ENCODE measurements at places on chromosomes 1 and 21.

GRCh38 chr1:12333036-12333785, 103.4 kb downstream of the VPS13D start:
- no peak for DNase-seq

- DNase-seq, result no peak
Observed at GRCh38 chr21:42552407-42553336, 39.0 kb downstream of the SLC37A1 start.

- DNase-seq, result no peak
Observed at GRCh38 chr1:94658221-94658620, 116.7 kb upstream of the F3 start.

- DNase-seq, result peak; percentile 70
Observed at GRCh38 chr1:201882665-201883132, 6.0 kb upstream of the SHISA4 start.

DNA sequence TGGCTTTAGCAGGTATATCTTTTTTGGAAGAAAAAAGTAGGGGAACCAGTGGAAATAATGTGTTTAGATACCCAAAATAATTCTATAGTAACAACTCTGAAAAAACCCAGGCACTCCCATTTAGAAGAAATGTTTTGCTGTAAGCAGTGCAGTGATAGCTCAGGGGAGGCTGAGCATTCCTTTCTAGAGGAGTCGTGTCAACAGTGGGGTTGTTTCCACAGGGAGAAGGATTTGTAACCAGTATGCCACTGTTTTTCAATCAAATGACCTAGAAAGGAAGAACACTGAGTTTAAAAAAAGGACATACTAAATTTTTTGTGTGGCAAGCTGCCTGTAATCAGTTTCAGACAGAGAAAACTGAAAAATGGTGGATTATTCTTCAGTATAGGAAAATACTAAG, 2.4 kb downstream of the PGD start:
- DNase-seq, result no peak

DNA sequence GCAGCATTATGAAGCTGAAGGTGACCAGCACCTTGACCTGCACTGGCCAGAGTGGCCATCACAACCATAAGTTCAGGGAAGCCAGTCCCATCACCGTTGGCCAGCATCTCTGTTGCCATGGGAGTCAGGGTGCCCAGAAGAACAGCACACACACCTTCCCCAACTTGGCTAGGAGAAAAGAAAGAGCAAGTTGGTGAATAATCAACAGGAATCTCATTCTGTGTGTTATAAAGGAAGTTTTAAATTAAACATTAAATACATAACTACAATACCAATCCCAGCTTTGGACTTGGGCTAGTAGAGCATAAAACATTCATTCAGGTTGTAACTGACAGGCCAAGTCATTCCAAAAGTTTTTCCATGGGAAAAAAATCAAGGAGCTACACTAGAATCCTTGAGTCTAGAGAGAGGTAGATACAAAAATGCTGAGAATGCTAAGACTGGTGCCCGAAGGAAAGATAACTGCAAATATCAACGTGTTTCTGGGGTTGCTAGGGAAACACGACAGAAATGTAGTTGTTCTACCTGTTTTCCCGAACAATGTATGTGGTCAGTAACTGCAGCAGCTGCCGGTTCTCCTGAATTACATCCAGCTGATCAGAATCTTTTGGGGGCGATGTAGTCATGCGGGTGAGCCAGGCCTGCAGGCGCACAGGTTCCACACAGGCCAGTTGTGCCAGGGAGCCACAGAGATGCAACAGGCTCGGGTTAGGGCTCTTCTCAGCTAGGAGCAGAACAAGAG, 45.6 kb downstream of the UBR4 start:
- DNase-seq, result no peak

GRCh38 chr1:27934818-27935549, at the start of gene SMPDL3B:
Gene SMPDL3B, plus strand, starts transcription at chr1:27935000. Its CDS starts 184 bp downstream, at chr1:27935184.
- no peak for DNase-seq

- DNase-seq, result no peak
Observed at GRCh38 chr1:216502528-216503162, 79.4 kb upstream of the USH2A start.

DNA sequence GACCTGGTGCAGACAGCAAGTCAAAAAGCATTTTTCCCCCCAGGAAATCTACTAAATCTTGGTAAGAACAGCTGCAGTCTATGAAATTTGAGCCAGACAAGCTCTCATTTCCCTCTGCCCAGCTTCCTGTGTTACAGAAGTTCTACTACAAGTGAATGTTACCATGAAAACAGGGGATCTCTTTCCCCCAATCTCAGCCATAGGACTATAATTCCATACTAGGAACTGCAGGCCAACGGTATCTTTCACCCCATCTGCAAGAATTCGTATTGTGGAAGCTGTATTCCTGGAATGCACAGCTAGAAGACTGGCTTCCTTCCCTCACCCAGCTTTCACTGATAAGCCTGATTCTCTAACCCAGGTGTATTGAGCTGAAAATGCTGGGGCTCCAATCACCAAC, 1655.4 kb downstream of the BRINP3 start:
- DNase-seq, result no peak

DNA sequence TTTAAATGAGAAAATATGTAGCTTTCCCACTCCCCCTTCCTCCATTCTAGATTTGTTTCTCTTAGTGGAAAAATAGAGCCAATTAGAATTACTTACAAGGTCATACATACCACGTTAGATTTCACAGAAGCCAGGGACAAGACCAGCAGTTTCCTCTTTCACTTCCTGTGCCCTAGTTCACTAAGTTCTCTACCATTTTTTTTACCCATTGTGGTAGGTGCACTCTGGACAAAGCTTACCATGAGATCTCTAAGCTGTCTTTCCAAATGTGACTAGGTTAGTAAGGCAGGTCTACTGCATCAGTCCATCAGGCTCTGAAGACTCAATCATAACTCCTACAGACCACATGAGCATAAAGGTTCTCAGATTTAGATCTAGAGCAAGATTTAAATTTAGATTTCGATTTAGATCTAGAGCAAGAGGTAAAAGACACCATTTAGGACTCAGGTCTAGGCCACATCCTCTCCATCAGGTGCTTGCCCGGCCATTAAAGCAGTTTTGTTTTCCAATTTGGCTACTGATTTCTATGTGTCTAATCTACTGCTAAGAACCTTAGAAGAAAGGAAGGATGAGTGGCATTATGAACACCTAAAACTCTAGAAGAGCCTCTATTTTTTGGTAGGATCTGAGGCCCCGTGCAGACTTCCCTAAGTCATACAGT, 235.3 kb downstream of the FAF1 start:
- DNase-seq, result no peak

- no peak for DNase-seq
Observed at GRCh38 chr1:156119503-156120209, 5.1 kb downstream of the LMNA start.

- DNase-seq, result no peak
Observed at GRCh38 chr1:233331676-233332519, 4.4 kb downstream of the MAP3K21 start.

All from fibroblast of skin of left quadriceps (primary cell).